ENCODE measurements at places on chromosomes 4 and X.

- no peak for DNase-seq
These were observed 29.7 kb upstream of the DIPK2B start for GRCh38 chrX:45230410-45230809.

DNA sequence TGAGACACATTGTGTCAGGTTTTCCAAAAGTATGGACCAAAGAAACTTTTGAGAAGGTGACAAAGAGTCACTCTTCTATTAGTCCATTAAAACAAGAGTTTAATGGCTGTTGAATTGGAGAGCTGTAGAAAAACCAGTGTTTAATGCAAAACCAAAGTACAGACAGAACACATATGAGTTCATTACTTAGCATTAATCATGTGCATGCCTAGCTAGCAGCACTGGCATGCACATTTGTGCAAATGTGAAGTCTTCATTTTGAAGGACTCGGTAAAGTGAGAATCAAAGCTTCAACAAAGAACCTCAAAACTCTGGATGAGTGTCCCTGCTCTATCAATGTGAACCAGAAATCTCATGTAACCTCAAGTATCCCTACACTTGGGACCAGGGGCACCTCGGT is 256.3 kb upstream of the PPARGC1A start:
- DNase-seq = no peak

DNA sequence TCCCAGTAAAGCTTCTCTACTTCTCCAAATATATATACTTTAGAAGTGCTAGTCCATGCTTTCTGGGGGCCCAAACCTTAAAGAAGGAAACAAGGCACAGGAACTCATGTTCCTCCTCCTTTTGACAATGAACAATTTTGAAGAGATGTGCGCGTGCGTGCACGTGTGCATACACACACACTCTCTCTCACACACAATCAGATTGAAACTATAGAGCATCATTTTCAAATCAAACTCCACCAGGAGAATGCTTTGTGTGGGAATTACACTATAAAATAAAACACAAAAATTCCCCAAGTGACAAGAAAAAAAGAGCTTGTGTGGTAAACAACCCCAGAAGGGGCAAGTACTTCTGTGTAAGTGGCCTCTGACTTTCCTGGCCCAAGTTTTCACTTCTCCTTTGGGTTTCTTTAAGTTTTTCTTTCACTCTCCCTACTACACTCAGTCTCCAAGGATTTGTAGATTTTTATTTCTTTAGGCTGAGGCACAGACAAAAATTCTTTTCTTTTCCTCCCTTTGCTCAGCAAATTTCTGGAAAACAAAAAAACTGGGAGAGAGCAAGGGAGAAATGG is 46.6 kb upstream of the SHISA3 start:
- no peak for DNase-seq

DNA sequence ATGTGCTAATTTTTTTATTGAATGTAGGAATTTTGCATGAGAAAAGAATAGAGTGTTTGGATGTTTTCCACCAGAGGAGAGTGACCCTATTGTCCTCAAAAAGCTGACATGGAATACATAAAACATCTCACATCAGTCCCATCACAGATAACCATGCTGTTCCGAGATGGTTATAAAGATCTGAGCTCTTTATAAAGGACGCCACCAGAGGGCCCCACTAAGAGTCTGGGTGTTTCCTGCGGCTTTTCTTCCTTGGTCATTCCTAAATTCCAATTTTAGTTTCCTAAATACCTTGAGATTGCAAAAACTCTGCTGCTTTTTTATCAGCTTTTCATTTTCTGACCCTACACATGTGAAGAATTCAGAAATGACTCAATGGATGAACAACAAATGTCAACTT is 504.5 kb upstream of the FRG1 start:
- no peak for DNase-seq
